ENCODE measurements at places on chromosomes 16 and 17.

GRCh38 chr17:80374039-80374731 lies 40.8 kb upstream of the ENDOV start:
- no peak for DNase-seq

GRCh38 chr17:57982452-57983170 lies 5.4 kb downstream of the VEZF1 start:
- no peak for DNase-seq

- no peak for DNase-seq
Measured at GRCh38 chr17:81841866-81842265, 7.0 kb upstream of the PPP1R27 start.

DNA sequence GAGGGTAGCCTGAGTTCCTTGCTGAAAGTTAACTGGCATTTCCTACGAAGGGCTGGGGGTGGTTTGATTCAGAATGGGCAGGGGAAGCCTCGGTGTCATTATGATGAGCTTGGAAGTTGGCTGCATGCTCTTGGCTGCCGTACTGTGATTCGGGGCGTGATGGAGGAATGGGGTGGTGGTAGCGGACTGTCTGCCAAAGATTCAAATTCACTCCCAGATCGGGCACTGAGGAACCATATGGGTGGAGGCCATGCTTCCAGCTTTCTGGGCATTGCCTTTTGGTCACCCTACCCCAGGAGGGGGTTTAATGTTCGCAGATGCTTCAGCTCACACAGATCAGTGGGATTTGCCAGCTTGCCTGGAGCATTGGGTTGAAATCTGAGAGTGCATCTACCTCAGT lies 492.8 kb upstream of the EEF2KMT start:
- no peak for DNase-seq

DNA sequence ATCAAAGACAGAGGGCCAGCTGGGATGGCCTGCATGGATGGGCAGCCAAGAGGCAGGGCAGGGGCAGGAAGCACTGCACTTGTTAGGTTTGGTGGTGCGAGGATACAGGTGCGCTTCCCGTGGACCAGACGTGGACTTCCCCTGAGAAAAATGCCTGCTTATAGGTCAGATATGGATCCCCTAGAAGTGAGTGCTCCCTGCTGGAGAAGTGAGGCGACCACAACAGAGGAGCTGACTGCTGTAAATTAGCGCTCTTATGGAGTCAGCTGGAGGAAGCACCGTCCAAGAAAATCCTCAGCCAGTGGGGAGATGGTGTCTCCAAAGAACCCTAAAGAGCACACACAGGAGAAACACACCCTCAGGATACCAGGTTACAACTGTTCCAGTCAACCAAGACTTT lies 27.7 kb upstream of the CCDC182 start:
- DNase-seq, result no peak

DNA sequence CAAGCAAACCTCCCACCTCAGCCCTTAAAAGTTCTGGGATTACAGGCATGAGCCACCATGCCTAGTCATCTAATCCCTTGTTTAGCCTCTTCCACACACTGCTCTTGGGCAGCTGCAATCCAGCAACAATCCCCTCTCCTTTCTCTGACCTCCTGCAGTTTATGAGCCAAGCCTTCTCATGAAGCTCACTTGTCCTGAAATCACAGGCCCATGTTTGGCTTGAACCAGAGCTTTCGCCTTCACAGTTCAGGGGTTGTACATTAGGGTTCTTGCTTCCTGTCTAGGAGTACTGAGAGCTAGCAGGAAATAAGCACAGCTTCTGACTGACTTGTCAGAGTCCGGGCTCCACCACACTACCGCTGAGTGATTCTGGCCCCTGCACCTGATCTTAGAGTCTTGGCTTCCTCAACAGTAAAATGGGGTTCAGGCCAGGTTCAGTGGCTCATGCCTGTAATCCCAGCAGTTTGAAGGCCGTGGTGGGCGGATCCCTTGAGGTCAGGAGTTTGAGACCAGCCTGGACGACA lies 16.3 kb downstream of the ERAL1 start:
- peak; percentile 11 for DNase-seq

- no peak for DNase-seq
Measured at GRCh38 chr17:17633310-17633709, 41.8 kb upstream of the PEMT start.

DNA sequence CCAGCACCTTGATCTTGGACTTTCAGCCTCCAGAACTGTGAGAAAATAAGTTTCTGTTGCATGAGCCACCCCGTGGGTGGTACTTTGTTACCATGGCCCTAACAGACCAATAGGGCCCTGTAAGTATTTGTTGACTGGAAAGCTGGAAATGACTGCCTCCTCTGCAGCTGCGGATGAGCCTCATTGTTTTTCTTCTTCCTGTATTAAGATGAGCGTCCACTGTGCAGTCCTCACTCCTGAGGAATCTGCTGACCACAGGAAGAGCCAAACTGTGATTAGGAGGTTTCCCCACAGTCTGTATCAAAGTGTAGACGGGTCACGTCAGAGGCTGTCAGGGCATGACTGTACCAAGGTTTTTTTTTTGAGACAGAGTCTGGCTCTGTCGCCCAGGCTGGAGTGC lies 12.2 kb upstream of the AKTIP start:
- DNase-seq, result no peak

GRCh38 chr16:71708696-71709095 lies 15.8 kb downstream of the PHLPP2 start:
- no peak for DNase-seq

GRCh38 chr16:46982335-46982734 lies 8.9 kb upstream of the DNAJA2 start:
- no peak for DNase-seq

GRCh38 chr16:30786936-30787612 lies at the start of gene ZNF629:
ZNF629 (minus strand) TSS chr16:30787205; CDS start chr16:30784482, 2,723 bp downstream.
- no peak for DNase-seq

- no peak for DNase-seq
Measured at GRCh38 chr17:50693036-50693682, 14.6 kb downstream of the ANKRD40 start.

GRCh38 chr17:62824290-62825131 lies 16.4 kb upstream of the MARCHF10 start:
- no peak for DNase-seq

DNA sequence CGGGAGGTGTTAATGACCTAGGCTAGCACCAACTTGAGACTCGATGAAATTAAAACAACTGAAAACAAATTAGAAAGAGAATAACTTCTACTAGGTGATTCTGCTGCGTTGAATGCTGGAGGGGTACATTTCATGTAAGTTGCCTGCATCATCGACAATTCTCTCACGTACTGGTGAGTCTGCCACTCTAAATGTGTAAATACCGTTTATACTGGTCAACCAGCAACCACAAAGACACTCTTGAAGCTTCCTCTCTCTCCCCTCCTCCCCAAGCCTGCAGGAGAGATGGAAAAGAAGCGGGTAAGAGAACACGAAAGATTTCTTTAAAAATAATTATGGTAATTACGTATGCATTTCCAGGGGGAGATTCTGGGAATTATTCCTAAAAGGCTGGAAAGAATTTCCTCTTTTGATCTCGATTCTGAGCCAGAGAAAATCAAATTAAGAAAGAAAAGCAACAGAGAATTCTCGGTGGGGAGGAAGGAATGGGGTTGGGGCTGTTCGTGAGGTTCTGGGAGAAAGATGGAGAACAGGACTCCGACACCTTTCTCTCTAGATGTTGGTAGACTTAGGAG lies 68.6 kb upstream of the MRTFB start:
- no peak for DNase-seq

DNA sequence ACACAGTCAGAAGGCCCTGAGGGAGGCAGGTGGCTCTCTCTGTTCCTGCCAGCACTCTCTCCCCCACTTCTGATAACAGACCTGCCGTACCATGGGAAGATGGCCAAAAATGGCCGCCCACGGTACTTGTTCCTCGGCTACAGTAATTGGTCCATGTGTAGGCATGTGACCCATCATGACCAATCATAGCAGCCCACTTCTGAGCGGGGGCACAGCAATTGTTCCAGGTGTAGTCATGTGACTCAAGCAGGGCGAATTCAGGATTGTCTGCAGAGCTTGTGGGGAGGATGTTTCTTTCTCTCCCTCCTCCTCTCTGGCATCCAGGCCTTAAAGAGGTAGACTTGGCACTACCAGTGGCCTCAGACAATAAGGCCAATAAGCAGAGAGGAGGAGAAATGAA lies 250.4 kb downstream of the MRTFB start:
- DNase-seq, result no peak

- no peak for DNase-seq
Measured at GRCh38 chr17:18937981-18938691, 13.8 kb upstream of the SLC5A10 start.

GRCh38 chr17:56834380-56835263 lies 671 bp downstream of the DGKE start:
- DNase-seq, result peak; percentile 85
